ENCODE measurements at places on chromosomes 2 and 18.

DNA sequence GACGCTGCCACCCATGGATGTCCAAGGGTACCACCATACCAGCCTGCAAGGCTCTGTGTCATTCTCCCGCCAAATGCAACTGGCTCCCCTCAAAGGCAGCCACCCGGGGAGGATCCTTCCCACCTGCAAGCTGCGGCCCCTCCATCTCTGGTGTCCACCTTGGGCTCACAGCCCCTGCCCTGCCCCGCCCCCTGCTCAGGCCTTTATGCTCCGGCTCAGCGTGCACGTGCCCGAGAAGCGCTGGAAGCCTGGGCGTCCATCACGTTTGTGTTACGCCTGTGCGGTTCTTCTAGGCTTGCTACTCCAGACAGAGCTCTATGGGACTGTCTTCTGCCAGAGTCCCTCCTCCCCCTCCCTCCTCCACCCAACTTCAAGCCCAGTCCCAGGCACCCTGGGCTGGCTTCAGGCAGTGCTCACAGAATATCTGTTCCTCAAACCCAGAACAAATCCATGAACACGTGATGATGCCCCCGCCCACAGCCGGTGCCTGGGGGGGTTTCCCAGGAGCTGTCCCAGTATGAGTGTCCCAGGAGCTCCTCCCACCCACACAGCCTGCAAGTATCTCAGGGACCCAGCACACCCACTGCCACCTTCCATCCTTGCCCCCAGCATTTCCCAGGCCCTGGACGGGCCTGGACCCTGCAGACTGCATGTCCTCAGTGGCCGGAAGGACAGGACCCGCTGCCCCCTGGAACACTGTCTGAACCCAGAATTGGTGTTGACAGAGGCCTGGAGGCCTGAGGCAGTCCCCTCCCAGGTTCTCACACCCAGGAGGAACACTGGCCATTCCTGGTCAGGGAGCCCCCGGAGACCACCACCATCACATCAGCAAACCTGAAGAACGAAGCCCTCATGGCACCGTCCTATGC lies 30.3 kb downstream of the KIF1A start:
- peak; percentile 10 for DNase-seq

DNA sequence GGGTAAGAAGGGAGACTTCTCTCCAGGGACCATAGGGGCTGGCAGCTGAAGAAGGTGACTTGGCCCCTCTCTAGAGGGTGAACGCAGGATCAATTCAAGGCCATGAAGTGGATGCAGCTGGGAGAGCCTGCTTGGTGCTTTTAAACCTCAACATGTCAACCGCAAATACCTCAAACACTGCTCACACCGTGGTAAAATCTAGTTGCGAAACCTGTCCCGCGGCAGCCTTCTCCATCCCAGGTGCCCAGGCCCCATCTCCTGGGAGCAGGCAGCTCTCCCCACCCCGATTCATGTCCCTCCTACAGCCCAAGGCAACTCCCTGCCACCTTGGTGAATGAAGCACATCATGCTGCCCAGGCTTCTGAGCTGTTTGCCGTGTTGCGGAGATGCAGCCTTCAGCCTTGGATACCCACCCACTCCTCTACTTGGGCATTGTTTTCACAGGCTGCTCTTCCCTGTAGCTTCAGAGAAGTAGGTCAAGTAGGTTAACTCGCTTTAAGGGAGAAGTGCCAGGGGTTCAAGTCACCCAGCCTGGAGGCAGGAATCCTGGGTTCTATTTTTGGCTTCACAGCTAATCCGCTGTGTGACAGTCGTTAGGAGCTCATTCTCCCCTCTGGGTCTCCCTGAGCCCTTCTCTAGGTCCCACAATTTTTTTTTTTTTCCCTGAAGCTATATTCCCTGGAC lies 6.2 kb upstream of the EFR3B start:
- no peak for DNase-seq

DNA sequence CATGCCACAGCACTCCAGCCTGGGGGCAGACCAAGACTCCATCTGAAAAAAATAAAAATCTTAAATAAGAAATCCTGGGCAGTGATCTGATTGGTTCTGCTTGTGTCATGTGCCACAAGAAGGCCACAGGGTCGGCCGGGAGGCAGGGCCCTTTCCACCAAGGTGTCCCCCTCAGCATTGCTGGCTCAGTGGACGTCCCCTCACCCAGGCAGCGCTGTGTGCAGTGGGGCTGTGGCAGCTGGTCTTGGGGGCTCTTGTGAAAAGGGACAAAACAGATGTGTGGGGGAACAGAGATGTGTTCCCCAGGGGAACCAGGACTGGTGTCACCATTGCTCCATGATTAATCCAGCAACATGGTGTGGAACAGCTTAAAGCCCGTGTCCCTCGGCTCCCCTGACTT lies 60.5 kb downstream of the HS6ST1 start:
- no peak for DNase-seq

DNA sequence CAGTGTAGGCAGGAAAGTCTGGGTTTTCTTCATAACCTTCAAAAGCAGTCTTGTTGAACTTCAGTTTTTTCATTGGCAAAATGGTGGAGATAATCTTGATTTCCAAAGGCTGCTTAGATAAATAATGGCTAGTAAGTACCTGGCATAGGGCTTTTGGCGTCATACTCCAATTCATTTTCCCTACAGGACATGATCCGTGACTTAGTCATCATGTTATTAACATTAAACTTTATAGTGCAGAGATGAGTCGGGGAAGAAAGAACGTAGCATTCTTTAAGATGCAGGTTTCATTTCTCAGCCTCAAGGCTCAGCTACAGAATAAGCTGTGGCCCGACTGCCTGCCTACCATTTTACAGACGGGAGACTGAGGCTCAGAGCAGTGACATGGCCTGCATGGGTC lies 64.0 kb downstream of the RALBP1 start:
- DNase-seq, result no peak

DNA sequence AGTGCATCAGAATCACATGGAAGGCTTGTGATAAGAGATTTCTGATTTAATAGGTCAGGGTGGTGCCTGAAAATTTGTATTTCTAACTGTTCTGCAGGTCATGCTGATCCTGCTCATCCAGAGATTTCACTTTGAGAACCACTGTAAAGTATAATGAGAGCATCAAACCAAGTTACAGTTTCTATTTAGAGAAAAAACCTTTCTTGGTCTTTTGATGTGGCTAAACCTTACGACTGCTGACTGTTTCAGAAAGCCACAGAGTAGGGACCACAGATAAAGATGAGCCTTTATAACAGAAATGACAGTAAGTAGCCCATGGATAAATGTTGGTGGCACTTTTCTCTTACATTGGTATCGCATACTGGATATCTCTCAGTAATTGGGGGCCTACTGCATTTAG lies 109.4 kb upstream of the FANCL start:
- DNase-seq, result no peak

DNA sequence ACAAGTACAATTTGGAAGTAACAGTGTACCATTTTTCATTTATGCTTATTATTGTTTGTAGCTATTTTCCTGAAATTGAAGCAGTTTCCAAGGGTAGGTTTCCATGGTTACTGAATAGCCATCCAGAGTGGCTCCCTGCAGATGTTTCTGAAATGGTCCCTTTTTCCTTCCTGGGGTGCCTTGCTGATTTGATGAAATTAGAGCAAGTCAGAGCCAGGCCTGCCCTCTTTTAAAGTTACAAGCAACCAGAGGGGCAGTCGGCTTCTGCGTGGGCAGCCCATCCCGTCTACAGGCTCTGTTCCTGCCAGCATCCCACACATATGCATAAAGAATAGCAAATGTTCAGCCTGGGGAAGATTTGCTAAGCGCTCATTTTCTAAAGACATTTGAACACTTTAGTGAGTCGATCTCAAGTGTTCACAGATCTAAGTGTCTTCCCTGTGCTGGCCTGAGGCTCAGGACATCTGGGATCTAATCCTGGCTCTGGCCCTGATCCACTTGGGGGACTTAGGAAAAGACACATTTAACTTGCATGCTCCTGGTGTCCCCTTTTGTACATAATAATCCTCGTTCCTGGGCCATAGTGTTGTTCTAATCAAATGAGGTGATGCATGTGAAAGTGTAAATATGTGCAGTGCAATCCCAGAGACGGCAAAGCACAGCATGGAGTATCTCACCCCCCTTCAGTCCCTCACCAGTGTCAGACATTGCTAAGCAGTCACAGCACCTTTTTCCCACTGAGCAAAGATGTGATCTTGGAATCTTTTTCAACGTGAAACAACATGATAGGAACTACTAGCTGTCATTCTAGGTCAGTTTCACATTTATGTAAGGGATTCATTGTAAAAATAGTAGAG lies 92.2 kb downstream of the STPG4 start:
- no peak for DNase-seq

DNA sequence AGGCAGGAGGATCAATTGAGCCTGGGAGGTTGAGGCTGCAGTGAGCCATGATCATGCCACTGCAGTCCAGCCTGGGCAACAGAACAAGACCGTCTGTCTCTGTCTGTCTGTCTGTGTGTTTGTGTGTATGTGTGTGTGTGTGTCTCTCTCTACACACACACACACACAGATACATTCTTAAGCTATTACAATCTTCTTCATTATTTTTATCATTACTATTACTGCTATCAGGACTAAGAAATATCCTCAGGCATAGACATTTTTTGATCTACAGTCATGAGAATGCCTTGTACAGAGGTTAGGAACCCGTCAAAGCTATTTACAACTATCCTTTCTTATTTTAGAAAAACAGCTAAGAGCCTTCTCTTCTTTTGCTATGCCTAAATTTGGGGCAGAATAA lies 207.4 kb downstream of the NEDD4L start:
- DNase-seq, result no peak

DNA sequence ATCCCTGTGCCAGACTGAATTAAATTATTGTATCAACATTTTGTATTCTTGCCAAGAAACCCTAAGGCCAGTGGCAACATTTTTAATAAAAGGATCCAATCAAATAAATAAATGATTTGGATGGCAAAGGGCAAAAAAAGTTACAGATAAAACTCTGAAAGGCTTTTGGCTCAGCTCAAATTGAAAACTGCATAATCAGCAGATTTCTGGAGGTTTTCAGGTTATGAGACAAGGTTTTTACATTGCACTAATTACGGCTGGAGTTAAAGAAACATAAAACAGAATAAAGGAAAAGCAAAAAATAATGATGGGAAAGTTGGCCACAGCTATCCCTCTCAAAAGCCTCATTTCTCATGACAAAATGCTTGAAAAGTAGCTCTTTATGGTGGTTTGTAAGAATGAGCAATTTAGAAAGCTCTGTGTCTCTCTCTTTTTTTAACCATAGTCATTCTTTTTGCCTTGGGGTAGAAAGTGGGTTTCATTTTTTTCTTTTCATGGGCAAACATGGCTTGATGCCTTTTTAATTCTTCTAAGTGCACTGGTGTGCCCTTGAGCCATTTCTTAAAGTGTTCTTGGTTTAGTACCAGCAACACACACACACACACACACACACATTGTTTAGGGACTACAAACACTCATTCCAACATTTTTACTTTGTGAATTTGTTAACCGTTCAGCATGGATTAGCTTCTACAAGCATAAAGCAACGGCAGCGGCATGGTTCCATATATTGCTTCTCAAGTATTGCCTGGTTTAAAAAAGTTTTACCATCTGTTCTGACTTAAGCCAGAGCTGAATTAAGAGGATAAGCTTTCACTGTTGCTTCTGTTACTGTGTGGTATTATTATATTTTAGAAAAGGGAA lies 747.1 kb upstream of the FSHR start:
- no peak for DNase-seq

DNA sequence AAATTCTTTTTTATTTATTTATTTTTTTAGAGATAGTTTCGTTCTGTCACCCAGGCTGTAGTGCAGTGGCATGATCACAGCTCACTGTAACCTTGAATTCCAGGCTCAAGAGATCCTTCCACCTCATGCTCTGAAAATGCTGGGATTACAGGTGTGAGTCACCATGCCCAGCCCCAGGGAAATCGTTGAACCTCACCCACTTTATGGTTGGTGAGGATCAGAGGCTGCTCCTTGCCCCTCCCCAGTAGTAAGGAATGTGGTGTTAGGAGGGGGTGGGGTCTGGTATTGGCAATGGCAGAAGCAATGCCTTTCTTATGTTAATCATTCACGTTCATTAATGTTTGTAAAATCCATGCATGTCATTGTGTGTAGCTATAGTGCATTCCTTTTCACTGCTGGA lies 161.9 kb downstream of the SUCLG1 start:
- no peak for DNase-seq

GRCh38 chr2:144507441-144508171 lies 12.3 kb downstream of the ZEB2 start:
- no peak for DNase-seq

- DNase-seq, result no peak
Observed at GRCh38 chr2:204643326-204643725, 98.1 kb downstream of the PARD3B start.

GRCh38 chr2:198273660-198274059 lies 469.3 kb downstream of the PLCL1 start:
- no peak for DNase-seq

DNA sequence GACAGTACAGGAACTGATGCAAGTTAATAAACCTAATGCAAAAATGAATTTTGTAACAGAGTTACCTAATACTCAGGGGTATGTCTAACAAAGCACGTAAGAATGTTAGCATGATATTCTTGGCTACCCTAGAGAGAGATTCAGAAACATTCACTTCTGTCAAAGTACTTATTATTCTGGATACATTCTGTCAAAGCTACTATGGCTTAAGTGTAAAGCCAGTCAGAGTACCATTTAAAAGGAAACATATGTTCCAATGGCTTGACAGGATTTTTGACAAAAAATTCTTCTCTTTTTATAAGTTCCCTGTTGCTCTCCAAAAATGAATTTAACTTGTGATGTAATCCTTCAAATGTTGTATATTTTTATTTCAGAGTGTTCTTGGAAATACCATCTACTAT lies 85.5 kb downstream of the PIGN start:
- DNase-seq, result no peak

- DNase-seq, result no peak
Observed at GRCh38 chr2:197052356-197052755, 125.8 kb upstream of the PGAP1 start.

GRCh38 chr2:23669413-23670244 lies 257.3 kb downstream of the ATAD2B start:
- no peak for DNase-seq

GRCh38 chr2:99035920-99036319 lies 99.9 kb upstream of the CRACDL start:
- DNase-seq, result no peak

DNA sequence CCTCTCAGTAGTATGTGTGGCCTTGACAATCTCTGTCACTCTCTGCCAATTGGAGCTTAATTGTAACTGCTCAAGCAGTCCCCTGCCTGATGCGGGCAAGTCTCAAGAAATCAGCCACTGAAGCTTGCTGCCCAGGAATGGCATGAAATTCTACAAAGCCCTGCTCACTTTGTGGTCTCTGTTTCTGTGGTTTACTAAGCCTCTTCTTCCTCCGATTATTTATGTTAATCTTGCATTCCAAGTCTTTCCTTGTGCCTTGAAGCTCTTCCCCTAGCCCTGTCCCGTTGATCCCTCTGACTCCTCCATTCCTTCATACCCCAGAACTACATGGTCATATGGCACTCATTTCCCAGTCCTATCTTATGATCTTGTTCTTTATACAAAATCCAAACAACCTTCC lies 489.3 kb upstream of the CHST9 start:
- DNase-seq, result no peak

GRCh38 chr18:44816477-44816876 lies 135.8 kb downstream of the SETBP1 start:
- no peak for DNase-seq
